ENCODE measurements at places on chromosomes 7 and 10.

DNA sequence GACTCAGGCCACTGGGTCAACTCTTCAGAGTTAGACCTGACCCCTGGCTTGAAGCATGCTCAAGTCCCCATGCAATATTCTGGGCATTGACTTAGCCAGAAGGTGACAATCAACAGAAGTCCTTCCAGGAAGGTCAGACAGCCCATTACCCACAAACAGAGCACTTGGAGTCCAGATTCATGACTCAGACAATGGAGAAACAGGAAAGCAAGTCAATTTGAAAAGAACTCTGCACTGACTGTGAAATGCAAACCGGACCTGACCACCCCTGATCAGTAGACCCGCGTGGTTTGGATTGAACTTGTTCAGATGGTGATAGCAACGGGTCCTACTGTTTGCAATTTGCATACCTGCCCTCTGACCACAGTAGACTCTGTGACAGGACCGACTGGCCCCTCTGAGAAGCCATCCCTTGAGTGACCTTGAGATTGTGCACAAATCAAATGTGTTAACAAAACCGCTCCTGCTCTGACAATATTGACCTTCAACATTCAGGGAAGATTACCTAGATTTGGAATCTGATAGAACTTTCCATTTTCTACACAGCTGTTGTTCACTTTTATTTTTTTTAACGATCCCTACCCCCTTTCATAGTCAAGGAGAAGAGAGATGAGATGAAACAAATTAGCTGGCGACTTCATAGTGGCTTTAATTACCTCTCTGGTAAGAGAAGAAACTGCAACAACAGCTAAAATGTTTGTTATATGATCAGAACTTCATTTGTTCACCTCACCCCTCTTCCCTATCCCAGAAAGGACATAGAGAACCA lies 138.7 kb downstream of the NRP1 start:
- DNase-seq = no peak

DNA sequence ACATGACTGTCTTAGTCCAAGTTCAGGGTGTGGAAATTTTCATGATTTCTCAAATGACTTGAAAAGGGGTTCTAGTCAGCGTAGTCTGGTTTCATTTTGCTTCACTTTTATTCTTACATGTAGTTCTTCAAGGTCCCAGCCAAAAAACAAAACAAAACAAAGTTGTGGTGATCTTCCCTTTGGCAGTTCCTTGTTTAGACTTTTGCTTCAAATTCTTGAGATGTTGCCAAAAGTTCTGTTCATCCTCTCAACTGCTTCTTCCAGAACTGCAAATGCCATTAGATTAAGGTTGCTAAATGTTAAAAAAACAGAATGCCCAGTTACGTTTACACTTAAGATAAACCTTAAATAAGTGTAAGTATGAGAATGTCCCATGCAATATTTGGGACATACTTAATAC lies 370.8 kb upstream of the LRRTM3 start:
- no peak for DNase-seq

DNA sequence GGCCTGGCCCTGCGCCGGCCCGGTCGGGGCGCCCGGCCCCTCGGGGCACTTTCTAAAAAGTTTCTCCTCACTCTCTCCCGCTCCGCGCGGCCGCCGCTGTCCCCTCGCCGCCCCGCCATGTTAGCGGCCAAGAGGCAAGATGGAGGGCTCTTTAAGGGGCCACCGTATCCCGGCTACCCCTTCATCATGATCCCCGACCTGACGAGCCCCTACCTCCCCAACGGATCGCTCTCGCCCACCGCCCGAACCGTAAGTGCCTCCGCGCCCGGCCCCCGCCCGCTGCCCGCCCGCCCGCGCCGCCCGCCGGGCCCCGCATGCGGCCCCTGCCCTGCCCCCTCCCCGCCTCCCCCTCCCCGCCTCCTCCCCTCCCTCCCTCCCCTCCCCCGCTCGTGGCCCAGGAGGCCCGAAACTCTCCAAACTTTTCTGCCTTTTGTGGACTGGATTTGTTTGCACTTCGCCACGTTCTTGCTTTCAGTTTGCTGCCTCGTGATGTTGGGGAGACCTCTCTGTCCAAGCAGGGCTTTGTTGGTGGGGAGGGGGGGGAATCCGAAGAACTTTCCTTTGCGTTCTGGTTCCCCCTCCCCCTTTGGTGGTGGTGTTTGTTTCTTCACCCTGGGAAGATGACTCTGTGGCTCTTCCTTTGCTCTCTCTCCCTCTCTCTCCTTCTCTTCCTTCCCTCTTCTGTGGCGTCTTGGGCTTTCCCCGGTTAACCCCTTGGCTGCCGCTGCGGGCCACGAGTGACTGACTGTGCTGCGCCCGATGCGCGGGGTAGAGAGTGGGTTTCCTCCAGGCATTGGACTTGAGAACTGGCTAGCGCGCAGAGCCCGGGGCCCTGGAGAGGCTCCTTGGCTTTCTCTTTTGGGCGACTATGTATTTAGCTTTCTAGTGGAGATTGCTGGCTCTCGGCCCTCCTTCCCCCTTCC lies 1.6 kb downstream of the TCF7L2 start:
- peak; percentile 40 for DNase-seq

GRCh38 chr10:112658900-112659638 lies 212.1 kb downstream of the VTI1A start:
- no peak for DNase-seq

DNA sequence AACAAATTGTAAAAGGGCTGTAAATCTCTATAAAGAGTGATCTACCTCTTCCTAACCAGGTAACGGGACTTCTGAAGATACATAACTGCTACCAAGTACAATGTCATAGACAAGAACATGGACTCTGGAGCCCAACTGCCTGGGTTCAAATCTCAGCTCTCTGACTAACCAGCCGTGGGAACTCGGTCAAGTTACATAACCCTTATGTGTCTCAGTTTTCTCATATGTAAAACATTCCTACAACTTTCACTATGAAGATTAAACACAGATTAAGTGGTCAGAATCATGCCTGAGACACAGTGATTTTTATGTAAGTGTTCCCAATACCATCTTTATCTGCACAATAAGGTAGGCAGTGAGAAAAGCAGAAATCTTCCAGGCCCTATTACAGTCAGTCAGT lies 52.6 kb downstream of the ITGB1 start:
- no peak for DNase-seq

- DNase-seq = no peak
Observed at GRCh38 chr10:76766682-76767081, 870.9 kb downstream of the KCNMA1 start.

DNA sequence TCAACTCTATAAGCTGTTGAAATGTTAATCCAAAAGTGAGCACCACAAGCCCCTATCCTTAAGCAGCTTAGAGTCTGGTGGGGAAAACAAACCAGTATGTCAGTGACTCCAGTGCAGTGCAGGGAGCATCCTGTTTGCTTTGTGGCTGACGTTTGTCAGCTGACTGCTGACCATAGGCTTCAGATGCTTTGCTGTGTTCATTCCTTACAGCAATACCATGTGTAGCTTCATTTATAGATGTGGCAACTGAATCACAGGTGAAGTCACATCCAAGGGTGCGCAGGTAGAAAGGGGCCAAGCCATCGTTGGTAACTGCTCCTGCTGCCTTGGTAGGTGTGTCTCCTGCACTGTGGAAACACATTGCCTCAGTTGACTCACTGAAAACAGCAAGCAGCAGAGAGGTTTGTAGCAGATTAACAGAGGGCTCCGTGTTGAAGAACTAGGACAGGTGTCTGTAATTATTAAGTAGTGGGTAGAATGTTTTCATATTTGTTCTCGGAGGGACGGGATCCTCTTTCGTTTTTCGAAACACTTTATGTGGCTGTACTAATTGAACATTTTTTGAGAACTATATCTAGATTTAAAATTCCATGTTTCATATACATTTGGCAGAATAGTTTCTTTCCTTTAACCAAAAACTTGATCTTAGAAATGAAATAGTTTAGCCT lies 2.0 kb downstream of the INSIG1 start:
- DNase-seq = no peak

GRCh38 chr7:9776900-9777299 lies 1196.8 kb upstream of the PHF14 start:
- DNase-seq = no peak

- no peak for DNase-seq
Observed at GRCh38 chr10:33027088-33027487, 69.1 kb upstream of the ITGB1 start.

DNA sequence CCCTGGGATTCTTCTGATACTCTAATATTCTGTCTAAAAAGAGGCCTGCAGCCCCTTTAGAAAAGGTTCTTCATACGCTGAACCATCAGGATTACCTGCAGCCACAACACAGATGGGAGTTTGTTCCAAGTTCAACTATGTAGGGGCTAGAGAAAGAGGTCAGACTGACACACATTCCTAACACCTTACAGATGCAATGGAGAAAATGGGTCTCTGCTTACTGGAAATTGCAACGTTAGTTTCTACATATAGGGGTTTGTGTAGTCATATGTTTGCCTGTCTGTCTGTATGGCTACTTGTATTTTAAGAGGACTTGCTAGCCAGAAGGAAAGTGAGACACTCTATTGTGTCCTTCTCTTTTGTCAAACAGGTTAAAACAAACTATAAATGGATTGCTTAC lies 618.5 kb downstream of the INHBA start:
- no peak for DNase-seq

- DNase-seq = no peak
Observed at GRCh38 chr7:13132314-13132713, 444.9 kb downstream of the ARL4A start.

DNA sequence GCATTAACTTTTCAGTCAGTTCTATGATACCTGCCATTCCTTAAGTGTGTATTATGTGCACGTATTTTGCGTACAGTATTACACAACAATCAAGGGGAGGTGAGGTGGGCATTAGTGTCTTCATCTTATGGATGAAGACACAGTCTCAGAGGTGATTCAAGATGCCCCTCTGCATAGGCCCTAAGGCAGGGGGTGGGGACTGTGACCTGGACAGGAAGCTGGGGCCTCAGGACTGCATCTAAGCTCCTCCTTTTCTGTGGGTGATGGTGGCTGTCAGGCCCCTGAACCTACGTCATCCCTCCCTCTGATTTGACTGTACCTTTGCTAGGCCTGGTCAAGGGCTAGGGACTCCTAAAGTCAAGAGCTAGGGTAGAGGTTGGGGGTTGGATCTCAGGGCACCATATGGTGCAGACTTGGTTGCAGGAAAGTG lies 38.9 kb downstream of the HK1 start:
- DNase-seq = no peak

GRCh38 chr7:145534301-145534700 lies 582.3 kb upstream of the CNTNAP2 start:
- no peak for DNase-seq

GRCh38 chr7:139451638-139452037 lies 31.8 kb downstream of the KLRG2 start:
- no peak for DNase-seq

- no peak for DNase-seq
Observed at GRCh38 chr7:27842851-27843250, 102.9 kb downstream of the TAX1BP1 start.

- no peak for DNase-seq
Observed at GRCh38 chr7:152922318-152923081, 162.9 kb downstream of the ACTR3B start.

GRCh38 chr10:79048639-79049550 lies 19.9 kb upstream of the ZMIZ1 start:
- DNase-seq = no peak

DNA sequence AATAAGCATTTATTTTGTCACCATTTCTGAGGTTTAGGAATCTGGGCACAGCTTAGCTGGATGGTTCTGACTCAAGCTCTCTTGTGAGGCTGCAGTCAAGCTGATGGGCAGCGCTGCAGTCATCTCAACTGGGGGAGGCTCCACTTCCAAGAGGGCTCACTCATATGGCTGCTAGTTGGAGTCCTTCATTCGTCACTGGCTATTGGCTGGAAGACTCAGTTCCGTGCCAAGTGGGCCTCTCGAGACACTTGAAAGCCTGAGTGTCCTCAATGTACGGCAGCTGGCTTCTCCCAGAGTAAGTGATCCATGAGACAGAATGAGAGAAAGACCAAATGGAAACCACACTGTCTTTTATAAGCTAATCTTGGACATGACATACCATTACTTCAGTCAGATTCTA lies 21.6 kb upstream of the COL13A1 start:
- DNase-seq = no peak

DNA sequence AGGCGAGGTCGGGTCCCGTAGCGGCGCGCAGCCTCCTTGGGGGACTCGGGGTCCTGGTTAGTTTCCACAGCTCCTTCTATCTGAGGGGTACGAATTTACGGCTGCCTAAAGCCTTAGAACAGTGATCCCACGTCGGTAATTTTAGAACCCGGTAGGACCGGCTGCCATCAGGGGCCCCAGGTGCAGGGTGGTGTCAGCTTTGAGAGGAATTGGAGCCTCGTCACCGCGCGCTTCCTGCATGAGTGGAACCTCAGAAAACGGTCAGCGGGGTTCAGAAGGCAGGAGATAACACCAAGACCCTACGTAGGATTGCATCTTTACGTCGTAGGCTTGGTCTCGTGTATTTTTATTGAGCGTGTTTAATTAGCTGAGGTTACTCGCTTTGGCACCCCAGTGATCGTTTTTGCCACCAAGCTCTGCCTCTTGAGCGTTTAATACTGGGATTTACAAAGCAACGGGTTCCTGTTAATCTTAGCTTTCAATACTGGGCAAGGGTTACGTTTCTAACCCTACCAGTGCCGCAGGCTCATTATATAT lies 443 bp downstream of the RNF32 start:
- DNase-seq = no peak

DNA sequence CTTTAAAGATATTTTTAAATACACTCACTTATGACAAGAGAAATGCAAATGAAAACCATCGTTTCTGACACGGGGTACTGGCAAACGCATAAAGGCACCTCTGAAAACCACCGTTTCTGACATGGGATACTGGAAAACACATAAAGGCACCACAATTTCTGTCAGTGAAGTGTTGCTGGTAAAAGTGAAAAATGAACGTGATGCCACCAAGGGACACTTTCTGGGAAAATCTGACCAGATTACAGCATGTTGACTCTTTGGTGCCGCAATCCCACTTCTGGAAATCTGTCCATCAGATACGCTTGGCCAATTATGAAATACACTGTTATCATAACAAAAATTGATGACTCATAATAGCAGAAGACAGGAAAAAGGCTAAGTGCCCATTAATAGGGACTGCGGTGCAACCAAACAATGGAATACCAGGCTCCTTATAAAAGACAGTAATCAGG lies 131.7 kb downstream of the ZMYND11 start:
- peak; percentile 25 for DNase-seq

GRCh38 chr7:650339-651031 lies 76.0 kb upstream of the DNAAF5 start:
- no peak for DNase-seq

- DNase-seq = peak; percentile 93
Observed at GRCh38 chr10:113958631-113959382, 84.9 kb upstream of the ADRB1 start.

GRCh38 chr10:75003891-75004290 lies 107.6 kb upstream of the SAMD8 start:
- DNase-seq = no peak

DNA sequence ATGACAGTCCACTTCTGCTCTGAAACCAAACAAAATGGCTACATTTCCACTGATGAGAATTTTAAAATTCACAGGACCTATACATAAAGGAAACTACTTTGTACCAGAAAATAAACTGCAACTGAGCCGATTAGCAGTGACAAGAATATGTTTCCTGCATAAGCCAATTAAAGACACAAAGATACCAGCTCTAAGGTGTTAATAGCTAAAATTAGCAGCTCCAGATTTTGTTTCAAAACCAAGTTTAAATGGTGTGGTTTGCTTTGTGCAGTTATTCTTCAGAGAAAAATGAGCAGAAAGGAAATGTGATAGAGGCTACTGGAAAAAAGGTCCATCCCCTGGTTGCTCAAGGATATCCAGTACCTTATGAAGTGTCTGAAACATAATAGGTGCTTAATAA lies 123.2 kb downstream of the ANK3 start:
- no peak for DNase-seq

GRCh38 chr7:143492799-143493739 lies 15.4 kb downstream of the TAS2R41 start:
- peak; percentile 50 for DNase-seq

- DNase-seq = peak; percentile 45
Observed at GRCh38 chr7:38374507-38374906, 101.1 kb upstream of the TARP start.

Data from AG20443 (cell line).